ENCODE measurements at places on chromosomes 5 and 9. TPM values are rescaled to one million over a fixed set of nuclear protein-coding genes. Genes with fewer than 3 reads are reported as not detected.

The SEMA4D gene
- 2.8 TPM for total RNA-seq

The MCIDAS gene
- total RNA-seq, result 0.13 TPM

The NMUR2 gene
- total RNA-seq, result not detected

The TUSC1 gene
- 10.2 TPM for total RNA-seq

The TAF11L5 gene
- not detected for total RNA-seq

The CYSRT1 gene
- total RNA-seq, result 0.11 TPM

The SHC3 gene
- total RNA-seq, result 6.3 TPM

The SIT1 gene
- total RNA-seq, result not detected

The PCDHGA8 gene
- total RNA-seq, result 0.46 TPM

The KIF4B gene
- total RNA-seq, result 0.13 TPM

The CEL gene
- 0.07 TPM for total RNA-seq

The IQGAP2 gene
- total RNA-seq, result 8.3 TPM

The SPATA6L gene
- total RNA-seq, result 2.5 TPM

The TMEM250 gene
- 72.3 TPM for total RNA-seq

The AQP3 gene
- 0.20 TPM for total RNA-seq

The ADAMTSL2 gene
- total RNA-seq, result not detected

The IFNB1 gene
- not detected for total RNA-seq

The SLC4A9 gene
- total RNA-seq, result not detected

The SLC1A1 gene
- total RNA-seq, result 17.4 TPM

The C5orf46 gene
- total RNA-seq, result 0.21 TPM

The BARHL1 gene
- total RNA-seq, result not detected
